Ovary (tissue), 10 donors: ENCODE measurements at places on chromosomes 4 and X. TPM values are rescaled to one million over a fixed set of nuclear protein-coding genes. Genes with fewer than 3 reads are reported as not detected.

The XG gene
- total RNA-seq = 0.35 TPM

The GC gene
- not detected for total RNA-seq

The PDCL2 gene
- not detected for total RNA-seq

The PABPC5 gene
- 4.9 TPM for total RNA-seq

The CTAG1A gene
- 0.35 TPM for total RNA-seq

- H3K36me3 ChIP-seq = no peaks in the 10 kb centered on the region
- no peak overlapping the region for H3K4me3 ChIP-seq
- H3K27me3 ChIP-seq = no peaks in the 10 kb centered on the region
- no peak overlapping the region for H3K27ac ChIP-seq
- H3K4me1 ChIP-seq = no peaks in the 10 kb centered on the region
These were observed 25.5 kb downstream of the MID2 start for GRCh38 chrX:107851215-107851614.

DNA sequence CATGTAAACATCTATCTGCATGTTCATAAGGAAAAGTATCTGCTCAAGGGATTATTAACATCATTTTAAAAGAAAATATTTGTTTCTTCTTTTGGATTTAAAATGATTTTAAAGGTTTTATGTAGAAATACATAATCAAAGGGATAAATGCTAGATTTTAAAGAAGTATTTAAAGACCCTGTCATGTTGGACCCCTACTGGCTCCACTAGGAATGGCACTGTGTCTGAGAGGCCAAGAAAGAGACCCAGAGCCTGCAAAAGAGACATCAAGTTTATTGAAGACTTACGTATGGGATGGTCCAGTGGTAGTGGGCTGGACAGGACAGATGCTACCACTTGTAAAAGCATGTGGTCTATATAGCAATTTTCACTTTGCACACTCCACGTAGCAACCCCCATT, 78.7 kb upstream of the PCDH18 start:
- H3K4me3 ChIP-seq = no peak overlapping the region
- H3K4me1 ChIP-seq = no peaks in the 10 kb centered on the region
- H3K27ac ChIP-seq = no peak overlapping the region
- no peaks in the 10 kb centered on the region for H3K27me3 ChIP-seq

GRCh38 chr4:41935652-41936021, 408 bp downstream of the TMEM33 start:
- no peak for DNase-seq
- no peak overlapping the region for H3K27ac ChIP-seq
- peak overlapping the region; percentile 80 for H3K4me3 ChIP-seq
- no peaks in the 10 kb centered on the region for H3K27me3 ChIP-seq

GRCh38 chrX:15718283-15718970, 19.6 kb upstream of the CA5B start:
- H3K36me3 ChIP-seq = no peaks in the 10 kb centered on the region
- no peaks in the 10 kb centered on the region for H3K4me1 ChIP-seq
- no peak overlapping the region for H3K27ac ChIP-seq
- DNase-seq = no peak
- no peak overlapping the region for H3K4me3 ChIP-seq

DNA sequence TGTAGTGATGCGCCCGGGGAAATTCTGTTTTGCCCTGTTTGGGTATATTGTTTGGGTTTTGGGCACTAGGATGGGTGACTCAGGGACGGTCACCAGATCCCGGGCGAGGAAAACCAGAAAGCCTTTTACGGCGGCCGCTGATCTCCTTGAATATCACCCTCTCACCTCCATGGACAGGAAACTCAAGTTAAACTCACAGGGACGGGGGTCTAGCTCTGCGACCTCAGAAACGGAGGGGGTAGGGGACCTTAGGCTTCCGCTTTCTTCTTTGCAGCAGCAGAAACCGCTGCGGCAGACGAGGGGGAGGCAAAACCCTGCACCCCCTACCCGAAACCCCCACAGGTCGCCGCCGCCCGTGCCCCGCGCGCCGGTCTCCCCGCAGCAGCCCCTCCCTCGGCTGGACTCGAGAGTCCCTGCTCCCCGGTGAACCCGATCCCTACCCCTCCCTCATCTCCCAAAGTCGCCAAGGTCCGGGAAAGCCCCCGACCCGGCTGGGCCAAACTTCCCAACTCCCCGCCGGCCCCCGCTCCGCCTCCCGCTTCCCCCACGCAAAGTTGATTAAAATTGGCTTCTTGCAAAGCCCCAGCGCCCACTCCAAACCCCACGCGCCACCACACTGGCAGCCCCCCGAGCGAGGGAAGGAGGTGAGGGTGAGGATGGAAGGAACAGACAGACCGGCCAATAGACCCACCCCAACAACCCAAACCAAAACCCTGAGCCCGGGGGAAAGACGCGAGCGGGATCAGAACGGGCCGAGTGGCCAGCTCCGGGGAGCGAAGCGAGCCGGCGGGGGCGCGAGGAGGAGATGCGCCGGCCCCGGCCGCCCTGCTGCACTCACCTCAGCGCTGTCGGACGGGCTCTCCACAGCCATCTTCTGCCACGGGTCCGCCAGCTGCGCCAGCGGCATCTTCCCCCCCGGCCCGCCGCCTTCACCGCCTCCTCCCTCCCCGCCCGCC, 705 bp downstream of the RPS6KA3 start:
- H3K27me3 ChIP-seq = no peaks in the 10 kb centered on the region
- H3K4me1 ChIP-seq = no peaks in the 10 kb centered on the region
- peak overlapping the region; percentile 75 for H3K27ac ChIP-seq
- peak; percentile 49 for DNase-seq
- H3K4me3 ChIP-seq = peak overlapping the region; percentile 43
- no peaks in the 10 kb centered on the region for H3K36me3 ChIP-seq

- H3K27ac ChIP-seq = no peak overlapping the region
- H3K4me3 ChIP-seq = no peak overlapping the region
- no peak for DNase-seq
- no peaks in the 10 kb centered on the region for H3K27me3 ChIP-seq
- no peaks in the 10 kb centered on the region for H3K4me1 ChIP-seq
- H3K36me3 ChIP-seq = no peaks in the 10 kb centered on the region
These were observed 1068.4 kb upstream of the INTU start for GRCh38 chr4:126564283-126564854.

- DNase-seq = no peak
- H3K4me3 ChIP-seq = no peak overlapping the region
- no peak overlapping the region for H3K27ac ChIP-seq
- no peaks in the 10 kb centered on the region for H3K36me3 ChIP-seq
- no peaks in the 10 kb centered on the region for H3K4me1 ChIP-seq
These were observed 68.2 kb downstream of the CRLF2 start for GRCh38 chrX:1144293-1144692.

DNA sequence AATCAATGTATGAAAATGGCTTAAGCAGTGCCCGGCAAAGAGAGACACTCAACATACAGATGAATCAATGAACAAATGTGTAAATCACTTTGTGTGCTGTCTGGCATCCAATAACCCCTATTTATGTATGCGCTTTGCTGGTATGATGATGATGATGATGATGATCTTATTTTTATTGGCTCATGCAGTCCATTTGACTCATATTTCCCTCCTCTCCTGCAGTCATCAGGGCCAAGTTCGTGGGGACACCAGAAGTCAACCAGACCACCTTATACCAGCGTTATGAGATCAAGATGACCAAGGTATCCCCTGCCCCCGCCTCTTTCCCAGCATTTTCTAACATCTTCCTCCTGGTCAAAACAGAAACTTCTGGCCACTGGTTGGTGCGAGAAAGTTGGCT, 2.5 kb downstream of the TIMP1 start:
- H3K27ac ChIP-seq = no peak overlapping the region
- peaks cover 4% of the 10 kb centered on the region for H3K4me1 ChIP-seq
- no peaks in the 10 kb centered on the region for H3K36me3 ChIP-seq
- DNase-seq = no peak
- no peak overlapping the region for H3K4me3 ChIP-seq
- no peaks in the 10 kb centered on the region for H3K27me3 ChIP-seq

DNA sequence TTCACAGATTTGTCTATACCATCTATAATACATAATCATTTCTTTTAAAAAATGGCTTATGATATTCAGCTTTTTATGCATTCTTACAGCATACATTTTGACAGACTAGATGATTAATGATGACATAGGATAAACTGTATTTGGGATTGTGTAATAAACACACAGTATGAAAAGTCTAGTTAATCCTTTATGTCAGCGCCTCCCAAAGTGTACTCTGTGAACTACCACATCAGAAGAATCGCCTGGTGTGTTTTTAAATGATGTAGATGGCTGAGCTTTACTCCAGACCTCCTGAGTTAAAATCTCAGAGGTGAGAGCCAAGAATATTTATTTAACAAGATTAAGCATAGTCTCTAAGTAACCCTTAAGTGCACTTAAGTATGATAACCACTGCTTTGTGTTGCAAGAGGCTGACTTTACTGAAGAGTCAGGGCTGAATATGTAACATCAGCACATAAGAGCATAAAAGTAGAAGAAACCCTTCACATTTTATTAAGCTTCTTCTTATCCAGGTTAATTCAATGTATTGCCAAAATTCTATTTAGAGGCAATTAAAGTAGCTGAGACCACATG, 104.2 kb downstream of the ANK2 start:
- H3K27me3 ChIP-seq = no peaks in the 10 kb centered on the region
- no peaks in the 10 kb centered on the region for H3K36me3 ChIP-seq
- H3K4me1 ChIP-seq = peaks cover 6% of the 10 kb centered on the region
- H3K4me3 ChIP-seq = no peak overlapping the region

DNA sequence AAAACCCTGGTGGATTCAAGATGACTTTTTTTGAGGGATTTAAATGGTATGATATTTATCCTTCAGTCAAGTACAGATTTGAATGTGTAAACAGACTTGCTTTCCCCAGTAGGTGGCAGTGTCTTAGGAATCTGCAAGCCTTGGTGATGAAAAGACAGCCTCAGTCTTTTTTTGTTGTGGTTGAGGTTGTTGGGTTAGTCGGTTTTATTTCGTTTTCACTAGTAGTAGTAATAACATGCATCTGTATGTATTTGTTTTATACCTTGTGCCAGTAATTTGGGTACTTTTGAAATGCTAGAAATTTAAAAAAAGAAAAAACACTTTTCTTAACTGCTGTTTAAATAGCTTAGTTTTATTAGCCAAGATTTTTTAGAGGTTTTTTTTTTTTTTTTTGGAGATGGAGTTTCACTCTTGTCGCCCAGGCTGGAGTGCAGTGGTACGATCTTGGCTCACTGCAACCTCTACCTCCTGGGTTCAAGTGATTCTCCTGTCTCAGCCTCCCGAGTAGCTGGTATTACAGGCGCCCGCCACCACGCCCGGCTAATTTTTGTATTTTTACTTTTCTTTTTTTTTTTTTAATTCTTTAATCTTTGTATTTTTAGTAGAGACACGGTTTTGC, 39.2 kb downstream of the COPS4 start:
- no peaks in the 10 kb centered on the region for H3K36me3 ChIP-seq
- H3K4me1 ChIP-seq = no peaks in the 10 kb centered on the region
- H3K4me3 ChIP-seq = no peak overlapping the region
- H3K27ac ChIP-seq = no peak overlapping the region

- H3K27ac ChIP-seq = no peak overlapping the region
- no peak for DNase-seq
- no peaks in the 10 kb centered on the region for H3K36me3 ChIP-seq
- no peaks in the 10 kb centered on the region for H3K27me3 ChIP-seq
These were observed 87.5 kb upstream of the DHX15 start for GRCh38 chr4:24671849-24672248.

GRCh38 chr4:65645185-65645584, 25.1 kb downstream of the EPHA5 start:
- no peaks in the 10 kb centered on the region for H3K36me3 ChIP-seq
- no peaks in the 10 kb centered on the region for H3K27me3 ChIP-seq
- no peak for DNase-seq
- no peaks in the 10 kb centered on the region for H3K4me1 ChIP-seq
- H3K4me3 ChIP-seq = no peak overlapping the region
- no peak overlapping the region for H3K27ac ChIP-seq

GRCh38 chr4:159280442-159281172, 177.7 kb downstream of the RAPGEF2 start:
- no peak for DNase-seq
- no peaks in the 10 kb centered on the region for H3K36me3 ChIP-seq
- no peaks in the 10 kb centered on the region for H3K27me3 ChIP-seq
- H3K4me3 ChIP-seq = no peak overlapping the region
- no peaks in the 10 kb centered on the region for H3K4me1 ChIP-seq

DNA sequence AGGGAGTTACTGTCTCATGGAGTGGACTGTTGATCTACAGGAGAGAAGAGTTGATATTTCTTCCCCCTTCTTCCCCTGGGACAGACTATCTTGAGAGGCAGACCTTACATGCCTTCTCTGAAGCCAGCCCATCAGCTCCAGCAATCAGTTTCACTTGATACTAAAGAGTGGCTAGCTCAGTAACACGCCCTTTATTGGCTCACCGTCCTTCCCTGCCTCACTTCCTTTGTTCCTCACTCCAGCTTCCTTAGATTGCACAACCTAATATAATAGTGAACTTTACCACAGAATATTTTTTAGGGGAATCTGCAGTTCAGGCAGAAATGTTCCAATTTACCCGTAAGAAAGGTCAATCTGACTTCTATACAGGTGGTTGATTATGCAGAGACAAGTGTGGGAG, 128.1 kb upstream of the NDP start:
- H3K36me3 ChIP-seq = no peaks in the 10 kb centered on the region
- DNase-seq = no peak
- H3K27ac ChIP-seq = no peak overlapping the region
- H3K4me3 ChIP-seq = no peak overlapping the region
